ENCODE measurements at places on chromosomes 7 and 10.

- DNase-seq, result no peak
Measured at GRCh38 chr10:100614429-100615095, 78.8 kb downstream of the HIF1AN start.

DNA sequence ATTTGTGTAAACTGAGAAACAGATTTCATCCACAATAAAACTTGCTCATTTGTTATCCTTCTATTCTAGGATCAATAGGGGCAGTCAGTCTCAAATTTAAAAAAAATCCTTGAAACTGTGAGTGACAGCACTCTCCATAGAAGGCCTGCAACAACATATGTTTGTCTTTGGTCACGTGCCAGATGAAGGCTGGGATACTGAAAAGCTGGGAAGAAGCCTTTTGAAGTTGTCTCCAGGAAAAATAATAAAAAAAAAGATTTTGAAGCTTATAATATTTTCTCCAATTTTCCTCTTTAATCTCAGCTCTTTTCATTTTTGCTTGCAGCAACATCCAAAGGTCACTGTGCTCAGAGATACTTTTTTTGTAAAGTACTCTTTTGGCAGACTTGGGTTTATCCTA is 128.6 kb upstream of the SLC26A5 start:
- no peak for DNase-seq

DNA sequence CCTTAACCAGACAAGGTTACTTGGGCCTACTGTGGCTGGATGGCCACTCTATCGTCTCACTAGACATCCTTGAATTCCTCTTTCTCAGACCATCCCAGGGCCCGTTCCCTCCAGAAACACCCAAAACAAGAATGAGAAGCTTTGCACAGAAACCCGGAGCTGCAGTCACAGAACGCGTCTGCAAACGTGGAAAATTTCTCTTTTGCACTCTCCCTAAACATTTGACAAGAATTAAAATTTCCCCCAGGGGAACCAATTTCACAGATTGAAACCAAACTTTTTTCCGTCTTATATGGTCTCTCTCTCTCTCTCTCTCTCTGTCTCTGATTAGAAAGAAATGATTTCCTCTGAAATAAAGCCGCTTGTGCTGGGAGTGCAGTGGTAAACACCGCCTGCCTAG is 120.7 kb downstream of the MKX start:
- DNase-seq, result no peak

- DNase-seq, result no peak
Measured at GRCh38 chr10:123429706-123430221, 236.4 kb upstream of the GPR26 start.

DNA sequence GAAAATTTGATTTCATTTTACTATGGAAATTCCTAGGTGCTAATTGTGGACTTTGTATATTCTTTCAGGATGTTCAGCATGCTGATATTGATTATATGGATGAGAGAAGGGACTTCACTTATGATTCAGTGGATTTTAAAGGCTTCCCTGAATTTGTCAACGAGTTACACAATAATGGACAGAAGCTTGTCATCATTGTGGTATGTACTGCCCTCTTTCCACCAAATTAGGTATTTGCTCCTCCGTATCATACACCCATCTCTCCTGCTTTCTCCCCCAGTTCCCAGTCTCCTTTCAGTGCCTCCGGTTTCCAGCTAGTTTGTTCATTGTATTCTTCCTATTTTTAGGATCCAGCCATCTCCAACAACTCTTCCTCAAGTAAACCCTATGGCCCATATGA is 34.6 kb downstream of the MGAM start:
- DNase-seq, result no peak

DNA sequence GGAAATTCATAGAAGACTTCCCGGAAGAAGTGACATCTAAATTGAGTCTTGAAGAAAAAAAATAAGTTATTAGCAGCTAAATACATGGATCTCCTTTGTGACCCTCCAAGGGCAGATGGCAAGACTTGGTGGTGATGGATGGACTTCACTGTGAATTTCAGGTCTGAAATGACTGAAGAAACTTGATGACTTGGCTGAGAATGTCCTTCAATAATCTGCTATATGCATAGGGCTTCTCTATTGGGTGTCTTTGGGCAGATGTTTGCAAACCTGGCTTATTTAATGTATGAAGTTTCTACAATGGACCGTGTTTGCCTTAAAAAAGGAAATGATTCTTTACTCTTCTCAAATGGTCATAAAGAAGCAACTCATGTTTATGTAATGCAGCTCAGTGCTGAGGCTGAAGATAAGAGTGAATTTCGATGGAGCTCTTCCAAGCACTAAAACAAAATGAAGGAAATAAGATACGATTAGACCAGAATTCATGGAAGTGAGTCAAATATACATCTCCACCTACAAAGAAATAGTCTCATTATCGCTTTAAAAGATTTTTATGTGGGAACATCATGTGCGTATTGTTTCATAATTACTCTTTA is 116.6 kb upstream of the WDR11 start:
- no peak for DNase-seq

- DNase-seq, result no peak
Measured at GRCh38 chr7:149031353-149031910, 3.1 kb upstream of the PDIA4 start.

GRCh38 chr10:115942101-115942500 is 330.9 kb downstream of the GFRA1 start:
- no peak for DNase-seq

GRCh38 chr7:88226886-88227516 is 7.2 kb upstream of the SRI start:
- no peak for DNase-seq

DNA sequence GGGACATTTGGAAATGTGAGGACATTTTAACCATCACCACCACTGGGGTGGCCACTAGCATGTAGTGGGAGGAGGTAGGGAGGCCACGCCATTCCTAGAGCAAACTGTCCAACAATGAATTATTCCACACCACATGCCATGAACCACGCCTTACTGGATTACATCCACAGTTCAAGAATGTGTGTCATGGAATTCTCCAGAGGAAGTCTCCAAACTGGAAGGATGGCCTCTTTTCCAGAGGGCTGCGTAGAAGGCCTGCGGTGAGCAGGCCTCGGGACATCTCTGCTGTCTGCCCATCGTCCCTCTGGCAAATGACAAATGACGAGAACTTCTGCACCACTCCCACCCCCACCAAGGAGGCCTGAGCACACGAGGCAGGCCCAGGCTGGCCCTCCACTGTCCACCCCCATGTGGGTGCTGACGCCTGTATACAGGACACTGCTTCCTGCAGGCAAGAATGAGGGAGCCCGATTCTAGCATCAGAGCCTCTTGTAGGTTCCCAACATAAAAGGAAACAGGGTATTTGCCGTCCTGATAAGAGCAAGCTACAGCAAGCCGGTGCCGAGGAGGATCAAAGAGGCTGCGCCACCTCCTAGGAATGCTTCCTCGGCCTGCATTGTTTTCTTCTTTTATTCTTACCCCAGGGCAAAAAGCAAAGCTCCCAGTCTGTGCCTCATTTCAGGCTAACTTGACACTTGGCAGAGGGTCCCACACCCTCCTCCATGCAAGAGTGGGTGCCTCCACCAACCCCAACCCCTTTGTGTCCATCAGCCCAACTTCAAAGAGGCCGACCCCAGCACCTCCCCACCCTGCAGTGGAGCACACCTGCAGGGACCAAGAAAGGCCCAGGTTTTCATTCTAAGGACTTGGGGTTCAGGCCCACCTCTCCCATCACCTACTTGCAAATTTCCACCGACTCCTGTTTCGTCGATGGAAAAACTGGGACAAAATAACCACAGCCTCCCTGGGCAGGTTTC is 23.9 kb downstream of the TNS3 start:
- DNase-seq, result no peak

DNA sequence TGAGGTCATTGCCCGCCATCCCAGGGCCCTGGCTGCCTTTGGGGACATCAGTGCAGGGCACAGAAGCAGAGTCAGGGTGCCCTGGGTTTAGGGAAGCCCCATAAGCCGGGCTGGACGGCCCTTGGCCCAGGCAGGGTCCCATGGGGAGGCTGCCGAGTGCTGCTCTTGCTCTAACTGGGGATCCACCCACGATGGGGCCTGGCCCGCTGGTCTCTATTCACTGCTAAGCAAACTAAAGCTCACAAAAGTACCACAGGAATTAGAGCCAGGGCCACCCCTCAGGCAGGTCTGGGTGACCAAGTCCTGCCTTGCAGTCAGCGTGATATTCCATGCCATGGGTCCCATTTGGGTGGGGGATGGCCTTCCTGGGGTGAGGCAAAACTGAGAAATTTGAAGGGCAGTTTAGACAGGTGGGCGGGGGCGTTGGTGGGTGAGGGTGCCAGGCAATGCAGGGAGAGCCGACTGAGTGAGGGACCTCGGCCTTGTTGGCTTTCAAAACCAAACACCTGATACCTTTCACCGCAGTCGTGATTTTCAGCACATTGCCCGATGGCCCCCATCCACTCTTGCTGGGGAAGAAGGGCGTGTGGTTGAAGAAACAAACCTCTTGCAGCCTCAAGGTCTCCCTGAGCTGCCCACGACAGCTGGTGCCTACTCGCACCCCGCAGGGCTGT is 92.8 kb upstream of the PPIF start:
- no peak for DNase-seq

- no peak for DNase-seq
Measured at GRCh38 chr10:94370501-94370900, 7.8 kb upstream of the NOC3L start.

DNA sequence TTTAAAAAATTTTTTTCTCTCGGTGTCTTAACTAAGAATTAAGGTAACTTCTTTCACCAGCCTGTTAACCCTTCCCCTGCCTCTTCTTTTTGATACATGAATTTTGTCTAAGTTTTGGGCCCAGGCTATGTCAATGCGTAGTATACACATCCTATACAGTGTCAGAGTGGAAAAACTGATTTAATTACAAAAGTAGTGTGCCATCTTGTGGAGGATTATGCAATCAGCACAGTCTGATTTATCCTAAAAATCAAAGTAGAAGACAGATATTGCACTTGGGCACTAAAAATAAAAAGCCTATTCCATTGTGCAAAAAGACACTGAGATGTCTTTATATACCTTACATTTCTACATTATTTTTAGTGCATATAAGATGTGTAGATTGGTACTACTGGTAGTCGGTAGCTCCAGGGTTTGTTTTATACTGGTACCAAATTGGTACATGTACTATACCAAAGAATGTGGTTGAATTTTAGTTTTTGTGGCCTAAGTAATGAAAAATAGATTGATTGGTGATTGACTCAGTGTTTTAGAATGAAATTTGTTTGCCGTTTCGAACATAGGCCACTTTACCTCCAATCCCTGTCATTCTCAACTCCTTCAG is 96.6 kb downstream of the MKLN1 start:
- DNase-seq, result no peak

DNA sequence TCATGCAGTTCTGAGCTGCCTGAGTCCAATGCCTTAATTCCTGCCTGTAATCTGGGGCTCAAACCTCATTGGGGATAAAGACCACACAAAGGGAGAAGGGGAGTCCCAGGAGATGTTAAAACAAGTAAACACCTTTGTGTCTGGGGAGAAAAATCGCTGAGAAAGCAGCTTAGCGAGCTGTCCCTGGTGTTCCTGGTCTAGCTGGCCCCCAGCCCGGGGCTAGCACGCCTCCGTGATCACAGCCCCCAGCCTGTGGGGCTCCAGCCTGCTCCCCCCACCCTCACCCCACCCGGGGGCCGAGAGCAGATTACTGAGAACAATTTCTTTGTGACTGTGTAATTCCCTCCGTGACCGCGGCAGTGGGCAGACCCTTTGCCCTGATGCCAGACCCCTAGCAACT is 24.8 kb downstream of the DPCD start:
- DNase-seq, result no peak

DNA sequence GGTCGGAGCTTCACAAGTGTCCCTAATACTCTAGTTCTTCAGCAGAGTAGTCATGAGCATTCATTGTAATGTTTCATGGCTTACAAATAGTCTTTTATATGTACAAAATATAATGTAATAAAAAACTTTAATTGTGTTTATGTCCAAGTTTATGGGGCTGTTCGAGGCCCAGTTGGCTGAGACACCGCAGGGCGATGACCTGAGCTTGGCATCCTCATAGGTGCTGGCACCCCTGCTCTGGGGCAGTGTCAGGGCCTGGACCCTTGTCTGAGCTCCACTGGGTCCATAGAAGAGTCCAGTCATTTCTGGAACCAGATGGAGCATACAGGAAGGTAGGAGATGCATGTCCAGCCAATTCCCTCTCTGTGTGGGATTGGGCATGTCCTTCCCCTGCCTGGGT is 12.9 kb upstream of the ZMIZ1 start:
- no peak for DNase-seq

DNA sequence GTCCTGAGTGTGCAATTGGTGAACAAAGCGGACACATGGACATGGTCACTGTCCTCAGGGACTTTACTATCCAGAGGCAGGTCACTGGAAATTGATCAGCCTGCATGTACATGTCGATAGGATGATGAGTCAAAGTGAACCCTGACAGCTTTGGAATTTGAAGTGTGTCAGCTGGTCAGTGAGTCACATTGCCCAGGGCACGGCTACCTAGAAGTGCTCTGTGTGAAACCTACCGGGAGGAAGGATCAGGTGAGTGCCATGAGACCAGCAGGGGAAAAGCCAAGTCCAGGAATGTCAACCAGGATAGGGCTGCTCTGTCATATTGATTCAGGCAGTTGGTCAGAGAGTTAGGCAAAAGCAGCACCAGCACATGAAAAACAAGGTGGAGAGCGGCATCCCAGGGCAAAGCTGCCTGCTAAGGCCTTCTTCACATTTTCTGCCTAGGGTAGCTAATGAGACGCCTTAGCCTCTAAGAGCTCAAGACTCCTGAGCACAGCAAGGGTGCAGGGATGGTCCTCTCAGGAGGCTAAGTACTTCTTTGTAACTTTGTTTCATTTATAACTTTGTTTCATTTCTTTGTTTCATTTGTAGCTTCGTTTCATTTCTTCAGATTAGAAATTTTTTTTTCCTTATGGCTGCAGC is 19.4 kb upstream of the PDCD4 start:
- no peak for DNase-seq

DNA sequence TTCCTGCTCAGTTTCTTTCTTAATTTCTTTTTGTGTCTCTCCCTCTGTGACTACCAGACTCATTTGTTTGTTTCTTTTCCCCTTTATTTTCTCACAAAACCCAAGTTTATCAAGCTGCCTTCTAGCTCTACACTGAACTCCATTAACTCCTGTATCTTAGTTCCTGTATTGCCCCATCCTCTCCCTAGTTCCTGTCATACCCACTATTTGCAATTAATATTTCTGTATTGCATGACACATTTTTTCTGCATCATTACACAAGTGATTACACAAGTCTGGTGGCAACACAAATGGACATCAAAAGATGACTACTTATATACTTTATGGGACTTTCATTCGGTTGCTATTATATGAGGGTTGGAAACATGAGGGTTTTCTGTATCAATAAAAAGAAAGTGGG is 26.9 kb upstream of the OR9A4 start:
- DNase-seq, result no peak

- no peak for DNase-seq
Measured at GRCh38 chr10:24360282-24361127, 151.6 kb downstream of the KIAA1217 start.

GRCh38 chr10:84097787-84098353 is 41.4 kb upstream of the GHITM start:
- no peak for DNase-seq

DNA sequence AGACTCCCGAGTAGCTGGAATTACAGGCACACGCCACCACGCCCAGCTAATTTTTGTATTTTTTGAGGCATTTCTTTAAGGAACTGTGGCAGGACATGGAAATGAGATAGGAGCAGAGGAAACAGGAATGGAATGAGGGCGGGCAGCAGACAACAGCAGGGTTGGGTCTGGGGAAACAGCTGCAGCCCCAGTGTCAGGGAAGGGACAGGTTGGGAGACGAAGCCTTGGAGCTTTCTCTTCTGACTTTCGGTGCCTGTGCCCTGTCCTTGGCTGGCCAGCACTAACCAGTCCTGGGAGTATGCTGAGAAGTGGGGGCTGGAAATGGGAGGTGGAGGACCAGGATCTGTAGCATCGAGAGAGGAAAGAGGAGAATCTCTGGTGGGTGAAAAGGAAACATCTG is 47.4 kb downstream of the ATOH7 start:
- no peak for DNase-seq

All from esophagus squamous epithelium (tissue), 5 donors.